ENCODE measurements at places on chromosomes 13 and 19. TPM values are rescaled to one million over a fixed set of nuclear protein-coding genes. Genes with fewer than 3 reads are reported as not detected.

Gene PRPF31
- 64.3 TPM for total RNA-seq

Gene ZNF555
- total RNA-seq = 3.3 TPM

Gene TEX101
- total RNA-seq = not detected

Gene SPACA6
- total RNA-seq = 4.7 TPM

Gene GAPDHS
- not detected for total RNA-seq

Gene SLC1A6
- not detected for total RNA-seq

Gene CCDC8
- total RNA-seq = 14.1 TPM

Gene ZNF229
- total RNA-seq = 3.1 TPM

Gene ACTMAP
- total RNA-seq = 2.2 TPM

Gene SMIM17
- total RNA-seq = not detected

Gene FRY
- total RNA-seq = 0.52 TPM

Gene PLIN4
- total RNA-seq = not detected

Gene CAPN12
- 0.51 TPM for total RNA-seq

Gene ARHGEF1
- total RNA-seq = 65.9 TPM

Gene KLK3
- total RNA-seq = not detected

Gene ZNF44
- 8.2 TPM for total RNA-seq

Gene CCNA1
- total RNA-seq = 0.22 TPM

Gene PPP6R1
- total RNA-seq = 62.5 TPM

Gene TTC9B
- total RNA-seq = not detected

Gene CEACAM20
- not detected for total RNA-seq

Gene ZNF529
- total RNA-seq = 4.4 TPM

Gene SOX1
- total RNA-seq = not detected

Gene S1PR4
- not detected for total RNA-seq

Gene NCAN
- not detected for total RNA-seq

Gene S1PR5
- total RNA-seq = not detected

Gene OCEL1
- total RNA-seq = 4.6 TPM

Gene ADGRL1
- 3.3 TPM for total RNA-seq

Gene HIF3A
- total RNA-seq = not detected

Gene SIGLEC12
- total RNA-seq = not detected

Gene CDX2
- not detected for total RNA-seq

Gene WDR88
- not detected for total RNA-seq

Gene ZNF626
- total RNA-seq = 10.9 TPM

Gene LILRB5
- total RNA-seq = not detected

Gene CELF5
- total RNA-seq = not detected

Gene IRGC
- total RNA-seq = not detected

Gene GFY
- total RNA-seq = not detected

Gene ZNF579
- 10.0 TPM for total RNA-seq

Gene CEACAM4
- total RNA-seq = not detected

Gene ZNF223
- 3.3 TPM for total RNA-seq

Gene FCAR
- total RNA-seq = not detected

Gene VWA8
- total RNA-seq = 9.8 TPM

Gene IFNL1
- total RNA-seq = not detected

Gene COX7A1
- total RNA-seq = not detected

Gene GNG7
- total RNA-seq = not detected

Gene DLL3
- 4.1 TPM for total RNA-seq

Gene ZNF582
- 2.5 TPM for total RNA-seq

Gene ZNF836
- 3.0 TPM for total RNA-seq

Gene OR7G1
- total RNA-seq = not detected

Gene BST2
- 18.6 TPM for total RNA-seq

Gene HCN2
- total RNA-seq = 0.22 TPM

Gene ACP7
- total RNA-seq = 0.22 TPM

Gene LYL1
- total RNA-seq = 4.0 TPM
